CD8-positive, alpha-beta memory T cell (primary cell): ENCODE measurements at places on chromosomes 13 and 19.

DNA sequence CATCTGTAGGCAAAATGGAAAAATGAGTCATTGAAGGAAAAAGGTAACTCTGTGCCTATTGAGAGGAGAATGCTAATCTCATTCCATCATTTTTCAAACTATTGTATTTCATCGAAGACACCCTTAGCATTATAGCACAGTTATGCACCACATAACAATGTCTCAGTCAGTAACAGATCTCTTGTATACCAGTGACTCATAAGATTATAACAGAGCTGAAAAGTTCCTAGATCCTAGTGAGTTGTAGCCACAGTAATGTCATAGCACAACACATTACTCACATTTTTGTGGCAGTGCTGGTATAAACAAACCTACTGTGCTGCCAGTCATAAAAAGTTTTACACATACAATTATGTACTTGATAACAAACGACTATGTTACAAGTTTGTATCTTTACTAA is 1077.6 kb downstream of the DIAPH3 start:
- no peak for DNase-seq

DNA sequence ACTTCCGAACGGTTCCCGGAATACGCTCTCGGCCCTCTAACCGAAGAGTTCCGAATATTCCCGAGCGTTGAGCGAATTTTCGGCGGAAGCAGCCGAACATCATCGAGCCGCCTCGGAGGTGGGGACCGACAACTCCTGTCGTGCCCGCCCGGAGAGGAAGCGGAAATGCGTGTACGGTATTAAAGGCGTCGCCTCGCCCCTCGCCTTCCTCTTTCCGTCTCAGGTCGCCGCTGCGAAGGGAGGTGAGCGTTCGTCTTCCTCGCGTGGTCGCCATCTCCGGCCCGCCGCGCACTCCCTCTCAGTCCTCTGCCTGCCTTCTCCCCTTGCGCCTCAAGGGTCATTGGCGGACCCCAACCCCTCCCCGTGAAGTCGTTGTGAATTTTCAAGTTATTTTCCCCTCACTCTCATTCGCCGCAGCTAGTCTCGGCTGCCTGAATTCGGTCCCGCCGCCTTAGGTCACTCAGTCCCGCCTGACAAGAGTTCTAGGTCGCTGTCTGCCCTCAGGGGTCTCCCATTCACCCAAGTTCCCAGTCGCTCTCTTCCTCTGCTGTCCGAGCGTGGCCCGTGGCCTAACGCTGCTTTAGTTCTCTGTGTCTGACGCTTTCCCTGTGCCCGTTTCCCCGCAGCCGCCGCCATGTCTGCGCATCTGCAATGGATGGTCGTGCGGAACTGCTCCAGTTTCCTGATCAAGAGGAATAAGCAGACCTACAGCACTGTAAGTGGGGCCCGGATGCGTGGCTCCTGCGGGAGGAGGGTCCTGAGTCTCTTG is at the start of gene RPL28:
Gene RPL28 (plus strand): TSS at position 209 of the 769 bp plus-strand sequence. CDS start 426 bp downstream, at position 635.
- peak; percentile 98 for DNase-seq

GRCh38 chr19:7265963-7266362 is 28.3 kb downstream of the INSR start:
- DNase-seq, result no peak

DNA sequence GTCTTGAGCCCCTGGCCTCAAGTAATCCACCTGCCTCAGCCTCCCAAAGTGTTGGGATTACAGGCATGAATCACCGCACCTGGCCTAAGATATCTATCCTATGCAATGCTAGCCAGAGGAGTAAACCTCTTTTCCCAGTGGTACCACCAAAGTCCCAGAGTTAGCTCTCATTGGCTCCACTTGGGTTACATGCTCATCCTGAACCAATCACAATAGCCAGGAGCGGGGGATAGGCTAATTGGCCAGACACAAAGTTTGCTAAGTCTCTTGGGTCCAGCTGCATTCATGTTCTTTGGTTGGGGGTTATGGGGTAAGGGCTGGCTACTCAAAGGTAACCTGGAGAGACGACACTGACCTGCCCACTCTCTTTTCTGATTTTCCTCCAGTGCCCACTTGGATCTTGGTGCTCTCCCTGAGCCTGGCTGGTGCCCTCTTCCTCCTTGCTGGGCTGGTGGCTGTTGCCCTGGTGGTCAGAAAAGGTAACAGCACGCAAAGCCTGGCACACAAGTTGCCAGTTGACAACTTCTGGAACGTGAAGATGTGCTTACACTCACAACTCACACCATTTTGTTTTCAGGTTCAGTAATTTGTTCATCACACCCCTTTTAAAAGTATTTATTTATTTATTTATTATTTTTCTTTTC is 7.8 kb downstream of the C19orf38 start:
- no peak for DNase-seq

- peak; percentile 36 for DNase-seq
Measured at GRCh38 chr13:102597029-102597961, 509 bp downstream of the TPP2 start.

- DNase-seq, result no peak
Measured at GRCh38 chr13:41909506-41909905, 51.4 kb downstream of the VWA8 start.

DNA sequence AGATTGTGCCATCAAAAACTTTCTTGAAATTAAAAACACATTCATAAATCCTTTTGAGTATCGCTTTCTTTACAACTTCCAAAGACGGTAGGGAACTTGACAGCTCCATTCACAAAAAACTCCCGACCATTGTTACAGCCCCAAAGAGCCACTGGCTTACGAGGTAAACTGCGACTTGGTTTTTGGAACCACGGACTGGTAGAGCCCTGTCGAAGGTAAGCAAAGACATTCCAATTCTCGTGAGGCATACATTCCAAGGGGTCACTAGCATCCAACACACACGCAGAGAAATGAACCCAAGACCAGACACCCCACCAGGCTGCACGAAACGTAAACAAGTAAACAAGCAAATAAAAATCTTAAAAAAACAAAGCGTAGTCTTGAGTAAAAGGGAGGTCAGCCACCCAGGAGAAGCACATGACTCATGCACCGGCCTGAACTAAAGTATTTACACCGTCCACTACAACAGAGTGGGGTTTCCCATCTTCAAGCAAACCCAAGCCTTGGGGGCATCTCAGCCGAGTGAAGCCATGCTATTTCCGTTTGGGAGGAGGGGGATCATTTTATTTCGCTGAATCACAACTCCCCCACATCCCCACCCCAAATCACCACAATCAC is 1.4 kb downstream of the BRD4 start:
- peak; percentile 32 for DNase-seq

DNA sequence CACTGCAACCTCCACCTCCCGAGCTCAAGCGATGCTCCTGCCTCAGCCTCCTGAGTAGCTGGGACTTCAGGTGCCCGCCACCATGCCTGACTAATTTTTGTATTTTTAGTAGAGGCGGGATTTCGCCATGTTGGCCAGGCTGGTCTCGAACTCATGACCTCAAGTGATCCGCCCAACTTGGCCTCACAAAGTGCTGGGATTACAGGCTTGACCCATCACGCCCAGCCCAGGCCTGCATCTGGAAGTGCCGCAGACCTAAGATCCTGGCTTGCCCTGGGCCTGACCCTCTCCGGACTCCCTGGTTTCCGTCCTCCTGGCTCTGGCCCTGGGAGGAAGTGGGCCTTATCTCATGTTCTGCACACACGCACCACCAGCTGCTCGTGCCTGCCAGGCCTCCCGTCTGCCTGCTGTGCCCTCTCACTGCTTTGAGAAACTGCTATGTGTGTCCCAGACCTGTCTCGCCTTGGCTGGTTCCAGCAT is 4.7 kb upstream of the PTGIR start:
- no peak for DNase-seq

DNA sequence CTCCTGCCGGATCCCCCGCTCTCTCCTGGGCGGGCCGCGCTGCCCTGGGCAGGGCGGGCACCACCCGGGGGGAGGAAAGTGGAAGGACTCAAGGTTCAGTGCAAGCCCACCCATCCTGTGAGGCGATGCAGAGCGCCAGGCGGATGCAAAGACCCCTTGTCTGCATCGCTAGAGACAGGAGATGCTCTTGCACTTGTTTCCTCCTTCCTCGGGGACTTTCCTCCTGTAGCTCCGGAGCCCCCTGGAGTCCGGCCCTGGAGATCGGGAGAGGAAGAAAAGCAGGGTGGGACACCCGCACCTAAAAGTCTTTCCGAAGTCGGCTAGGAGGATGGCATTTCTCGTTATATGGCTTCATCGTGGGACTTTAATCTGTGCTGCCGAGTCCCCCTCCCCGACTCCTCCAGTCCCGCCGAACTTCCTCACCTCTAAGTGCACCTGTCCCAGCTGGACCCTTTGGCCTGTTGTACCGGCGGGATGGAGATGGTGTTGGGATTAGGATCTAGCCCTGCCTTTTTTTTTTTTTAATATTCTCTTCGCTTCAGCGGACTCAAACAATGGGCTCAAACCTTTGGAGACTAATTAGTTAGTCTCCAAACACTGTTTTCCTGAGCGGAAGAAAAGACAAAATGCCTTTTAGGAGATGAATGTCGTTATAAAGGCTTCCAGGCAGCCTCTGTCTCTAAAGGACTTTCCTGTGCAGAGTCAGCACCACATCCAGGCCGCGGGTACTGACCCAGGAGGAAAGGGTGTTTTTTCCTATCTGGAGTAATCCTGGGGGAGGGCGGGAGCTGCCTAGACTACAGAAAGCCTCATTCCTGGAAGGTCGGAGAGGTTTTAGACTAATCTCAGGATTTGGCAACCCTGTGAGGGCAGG is 725 bp downstream of the FAM124A start:
- DNase-seq, result no peak
